NCI-H1436 (cell line): ENCODE measurements at places on chromosomes 11 and 22.
A peak's percentile ranks its signal among the peaks of the same experiment; 100 is the strongest.

DNA sequence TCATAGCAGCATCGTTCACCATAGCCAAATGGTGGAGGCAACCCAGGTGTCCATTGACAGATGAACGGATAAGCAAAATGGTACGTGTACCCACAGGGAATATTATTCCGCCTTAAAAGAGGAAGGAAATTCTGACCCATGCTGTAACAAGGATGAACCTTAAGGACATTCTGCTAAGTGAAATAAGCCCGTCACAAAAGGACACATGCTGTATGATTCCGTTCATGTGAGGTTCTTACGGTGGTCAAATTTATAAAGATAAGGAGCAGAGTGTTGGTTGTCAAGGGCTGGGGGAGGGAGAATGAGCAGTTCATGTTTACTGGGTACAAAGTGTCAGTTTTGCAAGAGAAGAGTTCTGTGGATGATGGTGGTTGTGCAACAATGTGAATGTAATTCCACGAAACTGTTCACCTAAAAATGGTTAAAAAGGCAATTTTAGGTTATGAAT is 26.3 kb downstream of the APOL1 start:
- DNase-seq = no peak

DNA sequence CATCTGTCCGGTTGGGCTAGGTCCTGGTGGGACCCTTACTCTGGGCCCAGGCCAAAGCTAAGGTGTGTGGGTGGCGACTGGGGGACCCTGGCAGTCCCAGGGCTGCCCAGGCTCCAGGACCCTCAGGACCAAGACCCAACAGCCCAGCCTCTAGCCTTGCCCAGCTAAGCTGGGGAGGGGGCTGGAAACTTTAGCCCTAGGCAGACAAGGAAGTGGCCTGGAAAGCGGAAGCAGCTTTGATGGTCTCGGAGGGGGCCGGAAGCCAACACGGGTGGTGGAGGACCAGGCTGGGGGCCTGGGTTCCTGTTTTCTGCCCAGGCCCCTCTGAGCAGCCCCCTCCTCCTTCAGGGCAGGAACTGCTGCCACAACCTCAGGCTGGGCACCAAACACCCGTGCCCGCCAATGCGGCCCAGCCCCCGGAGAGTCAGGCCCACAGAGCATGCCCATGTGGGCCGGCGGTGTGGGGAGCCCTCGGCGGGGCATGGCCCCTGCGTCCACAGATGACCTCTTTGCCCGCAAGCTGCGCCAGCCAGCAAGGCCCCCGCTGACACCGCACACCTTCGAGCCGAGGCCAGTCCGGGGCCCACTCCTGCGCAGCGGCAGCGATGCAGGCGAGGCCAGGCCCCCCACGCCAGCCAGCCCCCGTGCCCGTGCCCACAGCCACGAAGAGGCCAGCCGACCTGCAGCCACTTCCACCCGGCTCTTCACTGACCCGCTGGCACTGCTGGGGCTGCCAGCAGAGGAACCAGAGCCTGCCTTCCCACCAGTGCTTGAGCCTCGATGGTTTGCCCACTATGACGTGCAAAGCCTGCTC is 2.8 kb downstream of the SIPA1 start:
- no peak for DNase-seq

- no peak for DNase-seq
These were observed 29.7 kb upstream of the SORL1-AS1 start for GRCh38 chr11:121482231-121483129.

GRCh38 chr22:35443790-35444684 is 44.1 kb downstream of the MCM5 start:
- DNase-seq = no peak

GRCh38 chr22:22698263-22698750 is 53.9 kb downstream of the GGTLC2 start:
- no peak for DNase-seq

DNA sequence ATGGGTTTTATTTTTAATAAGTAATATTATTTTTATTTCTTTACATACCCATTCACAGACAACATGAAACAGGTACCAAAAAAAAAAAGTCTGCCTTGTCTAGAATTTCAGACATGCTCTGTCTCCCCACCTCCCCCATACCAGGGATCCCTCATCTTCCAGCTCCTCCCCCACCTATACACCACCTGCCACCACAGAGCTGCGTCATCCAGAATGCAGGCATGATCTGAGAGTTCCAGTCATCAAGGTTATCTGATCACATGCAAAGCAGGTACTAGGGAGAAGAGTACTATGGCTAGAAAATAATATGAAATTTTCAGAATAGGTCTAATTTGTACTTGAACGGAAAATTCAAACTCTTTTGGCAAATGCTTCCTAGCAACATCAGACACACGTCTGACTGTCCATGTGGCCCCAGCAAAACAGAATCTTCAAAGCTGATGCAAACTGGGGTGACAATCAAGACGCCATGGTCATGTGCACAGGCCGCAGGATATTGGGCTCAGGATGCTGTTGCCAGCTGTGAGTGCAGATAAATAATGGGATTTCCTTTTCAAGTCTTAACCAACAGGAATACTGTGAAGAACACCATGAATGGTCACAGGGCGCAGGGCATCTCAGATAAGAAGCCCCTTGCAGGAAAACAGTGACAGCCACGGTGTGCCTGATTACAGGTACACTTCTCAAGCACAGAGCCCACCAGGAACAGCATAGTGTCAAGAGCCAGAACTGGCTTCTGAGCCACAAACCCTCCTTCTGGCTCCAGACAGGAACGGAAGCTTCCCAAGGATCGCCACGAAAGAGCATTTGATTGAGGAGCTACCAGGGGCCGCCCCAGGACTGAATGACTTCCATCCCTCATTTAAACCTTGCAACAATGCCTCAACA is 169.5 kb downstream of the EFCAB6 start:
- DNase-seq = no peak

DNA sequence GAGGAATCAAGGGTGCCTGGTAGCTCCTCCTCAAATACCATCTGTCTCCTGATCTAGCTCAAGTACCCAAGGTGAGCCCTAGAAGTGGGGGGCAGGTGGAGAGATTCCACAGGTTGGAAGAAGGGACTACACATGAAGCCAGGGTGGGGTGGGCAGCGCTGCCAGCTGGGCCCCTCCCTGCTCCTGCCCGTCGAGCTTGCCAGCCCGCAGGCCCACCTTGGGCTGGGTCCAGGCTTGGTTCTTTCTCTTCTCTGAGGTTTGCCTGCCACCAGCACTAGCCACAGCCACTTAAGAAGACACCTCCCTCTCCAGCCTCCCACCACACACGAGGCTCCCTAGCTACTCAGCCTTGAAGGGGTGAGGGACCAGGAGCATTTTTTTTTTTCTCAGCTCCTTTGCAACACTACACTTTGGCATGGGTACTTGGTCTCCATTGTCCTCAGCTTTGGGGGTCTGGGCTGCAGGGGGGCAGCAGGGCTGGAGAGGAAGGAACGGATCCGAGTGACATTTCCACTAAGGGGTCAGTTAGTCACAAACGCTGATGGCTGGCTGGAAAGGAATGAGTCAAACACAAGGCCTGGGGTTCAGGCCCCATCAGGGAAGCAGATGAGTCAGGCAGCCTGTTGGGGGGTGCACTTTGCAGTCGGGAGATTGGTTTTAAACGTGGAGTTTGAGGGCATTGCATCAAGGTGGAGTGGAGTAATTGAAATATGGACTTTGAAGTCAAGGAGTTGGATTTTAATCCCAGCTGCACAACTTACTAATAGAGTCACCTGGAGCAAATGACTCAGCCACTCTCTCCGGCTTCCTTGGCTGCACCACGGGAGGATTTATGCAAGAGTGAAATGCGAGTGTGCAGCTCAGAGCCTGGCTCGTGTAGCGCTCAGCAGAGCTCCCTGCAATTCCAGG is 7.4 kb upstream of the NPTXR start:
- no peak for DNase-seq

DNA sequence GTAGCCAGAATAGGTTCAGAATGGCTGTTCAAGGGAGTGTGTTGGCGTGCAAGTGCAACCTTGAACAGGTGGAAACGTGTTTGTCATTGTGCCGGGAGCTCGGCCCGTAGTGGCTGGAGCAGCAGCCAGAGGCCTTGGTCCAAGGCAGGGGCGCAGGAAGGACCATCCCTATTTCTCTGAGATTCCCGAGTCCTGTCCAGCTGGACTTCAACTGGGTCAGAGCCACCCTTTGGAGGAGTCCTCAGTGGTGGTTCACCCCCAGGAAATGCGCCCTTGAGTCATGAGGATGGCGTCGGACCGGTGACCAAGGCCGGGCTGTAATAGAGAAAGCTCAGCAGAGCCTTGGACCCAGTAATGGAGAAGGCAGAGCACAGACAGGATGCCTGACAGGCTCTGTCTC is 1402.0 kb downstream of the BRD1 start:
- DNase-seq = no peak

- no peak for DNase-seq
These were observed 34.1 kb downstream of the CHRDL2 start for GRCh38 chr11:74696939-74697675.

DNA sequence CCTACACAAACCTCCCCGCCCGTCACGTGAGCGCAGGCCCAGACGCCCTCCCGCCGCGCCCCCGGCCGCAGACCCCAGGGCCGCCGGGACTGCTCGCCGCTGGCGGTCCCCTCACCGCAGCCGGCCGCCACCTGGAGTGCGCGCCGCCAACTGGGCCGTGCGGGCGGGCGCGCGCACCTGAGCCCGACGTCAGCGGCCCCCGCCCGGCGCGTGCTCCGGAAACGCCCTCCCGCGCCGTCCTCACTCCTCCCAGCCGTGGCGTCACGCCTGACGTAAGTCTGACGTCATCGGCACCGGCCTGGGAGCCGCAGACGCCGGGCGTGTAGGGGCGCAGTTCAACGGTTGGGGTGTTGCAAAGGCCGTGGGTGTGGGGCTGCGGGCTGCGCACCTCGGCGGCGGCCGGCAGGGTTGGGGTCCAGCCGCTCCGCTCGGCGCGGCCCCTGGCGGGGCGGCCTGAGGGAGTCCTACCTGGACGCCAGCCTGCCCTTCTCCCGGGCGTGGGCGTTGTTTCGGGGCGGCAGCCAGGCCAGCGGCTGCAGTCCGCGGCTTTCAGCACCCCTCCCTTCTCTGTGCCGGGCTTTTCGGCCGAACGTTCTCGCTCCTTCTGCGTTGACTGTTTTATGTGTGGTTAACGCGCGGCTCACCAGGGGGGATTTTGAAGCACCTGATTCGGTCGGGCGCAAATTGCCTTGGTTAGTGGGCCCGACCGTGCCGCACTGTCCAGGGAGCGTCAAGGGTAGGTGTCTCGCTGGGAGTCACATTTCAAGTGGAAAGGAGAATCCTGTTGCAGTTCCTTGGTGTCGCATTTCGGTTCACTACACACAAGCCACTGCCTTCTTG is at the start of gene JOSD1:
JOSD1 (minus strand) TSS at position 155 of the 840 bp plus-strand sequence. CDS start 956 bp downstream, outside the sequence.
- DNase-seq = peak; percentile 93

- DNase-seq = no peak
These were observed 120.6 kb upstream of the ASPHD2 start for GRCh38 chr22:26308467-26308866.
